ENCODE measurements at places on chromosomes 1 and 21. TPM values are rescaled to one million over a fixed set of nuclear protein-coding genes. Genes with fewer than 3 reads are reported as not detected.
A peak's percentile ranks its signal among the peaks of the same experiment; 100 is the strongest.

DNA sequence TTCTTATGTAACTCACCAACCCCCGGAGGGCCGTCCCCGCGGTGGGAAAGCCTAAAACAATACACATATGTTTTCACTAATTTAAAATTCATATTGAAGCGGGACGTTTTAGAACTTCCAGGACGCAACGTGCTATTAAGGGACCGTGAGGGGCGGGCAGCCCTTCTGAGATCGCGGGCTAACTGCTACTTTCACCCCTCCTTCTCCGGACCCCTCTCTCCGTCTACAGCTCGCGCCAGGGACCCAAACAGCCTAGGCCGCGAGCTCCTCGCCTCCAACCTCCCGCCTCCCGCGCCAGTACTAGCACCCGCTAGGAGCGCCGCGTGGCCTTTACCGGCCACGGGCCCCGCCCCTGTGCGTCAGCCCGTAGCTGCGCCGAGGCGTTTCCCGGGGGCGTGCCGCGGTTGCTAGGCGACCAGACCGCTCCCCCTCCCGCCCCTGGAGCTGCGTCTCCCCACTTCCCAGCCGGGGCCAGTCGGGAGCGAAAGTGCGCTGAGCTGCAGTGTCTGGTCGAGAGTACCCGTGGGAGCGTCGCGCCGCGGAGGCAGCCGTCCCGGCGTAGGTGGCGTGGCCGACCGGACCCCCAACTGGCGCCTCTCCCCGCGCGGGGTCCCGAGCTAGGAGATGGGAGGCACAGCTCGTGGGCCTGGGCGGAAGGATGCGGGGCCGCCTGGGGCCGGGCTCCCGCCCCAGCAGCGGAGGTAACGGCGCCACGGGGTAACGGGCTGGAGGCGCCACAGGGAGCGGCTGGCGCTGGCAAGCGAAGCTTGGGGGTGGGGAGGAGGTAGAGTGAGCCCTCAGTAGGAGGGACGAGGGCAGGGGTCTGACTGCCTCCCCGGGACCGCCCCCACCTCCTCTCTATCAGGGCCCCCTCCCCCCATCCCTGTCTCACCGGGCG is at the start of gene DYRK3:
Gene DYRK3 (plus strand): TSS at position 457 of the 898 bp plus-strand sequence. CDS start 168 bp downstream, at position 625.
- H3K36me3 ChIP-seq = no peaks in the 10 kb centered on the region
- peak within 1 kb of the TSS; percentile 79 for H3K4me3 ChIP-seq
- H3K27me3 ChIP-seq = no peaks in the 10 kb centered on the region
- DNase-seq = no peak

The GNAT2 gene
- total RNA-seq = not detected

DNA sequence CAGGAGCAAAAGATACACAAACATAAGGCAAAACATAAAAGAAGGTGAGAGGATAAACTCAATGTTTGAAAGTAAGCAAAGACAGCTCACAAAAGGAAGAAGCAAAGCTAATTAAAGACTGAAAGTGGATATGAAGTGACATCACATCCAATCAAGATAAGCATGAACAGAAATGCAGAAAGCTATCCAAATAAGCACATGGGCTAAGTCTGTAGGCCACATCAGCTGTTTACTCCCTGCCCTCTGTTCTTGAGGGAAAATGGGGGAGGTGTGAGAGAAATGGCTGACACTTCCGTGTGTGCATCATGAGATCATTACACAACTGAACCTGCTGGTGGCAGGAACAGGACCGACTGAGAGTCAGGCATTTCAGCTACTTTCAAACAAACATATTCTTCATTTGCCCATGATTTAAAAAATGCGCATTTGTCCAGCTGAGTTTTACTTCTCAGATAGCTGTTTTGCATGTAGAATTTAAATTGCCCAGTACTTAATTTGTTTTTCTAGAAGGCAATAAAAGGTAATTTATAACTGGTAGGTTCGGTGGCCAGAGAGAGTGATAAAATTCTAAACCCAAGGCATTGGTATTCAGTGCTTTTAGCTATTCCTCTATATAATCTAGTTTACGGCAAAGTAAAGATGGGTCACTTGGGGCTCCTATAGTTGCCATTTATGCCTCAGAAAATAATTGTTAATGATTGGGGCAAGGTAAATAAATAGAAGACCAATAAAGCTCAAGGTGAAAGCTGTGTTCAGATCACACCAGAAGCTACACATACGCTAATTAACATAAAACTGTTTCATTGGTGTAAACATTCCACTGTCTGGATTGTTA is 27.2 kb upstream of the MAN1A2 start:
- H3K36me3 ChIP-seq = no peaks in the 10 kb centered on the region
- H3K27me3 ChIP-seq = no peaks in the 10 kb centered on the region
- H3K27ac ChIP-seq = no peak overlapping the region
- DNase-seq = no peak
- H3K4me1 ChIP-seq = peaks cover 6% of the 10 kb centered on the region

The GLIS1 gene
- 1.2 TPM for total RNA-seq

DNA sequence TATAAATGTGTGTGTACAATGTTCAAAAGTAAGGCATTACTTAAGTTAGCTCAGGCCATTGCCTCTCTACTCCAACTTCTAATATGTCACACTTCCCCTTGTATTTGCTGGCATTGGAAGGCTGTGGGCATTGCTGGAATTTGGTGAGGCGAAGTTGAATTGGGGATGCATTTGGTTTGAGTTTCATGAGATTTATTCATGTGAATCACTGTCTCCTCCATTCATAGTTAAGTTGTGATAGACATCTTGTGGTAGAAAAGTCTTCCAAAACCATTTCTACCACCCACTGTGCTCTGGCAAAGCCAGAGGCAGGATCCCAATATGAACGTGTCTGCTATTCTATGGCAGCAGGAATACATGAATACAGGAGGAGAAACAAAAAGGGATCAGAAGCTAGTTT is 397.8 kb upstream of the USP24 start:
- peaks cover 4% of the 10 kb centered on the region for H3K4me1 ChIP-seq
- no peak overlapping the region for H3K4me3 ChIP-seq
- no peak for DNase-seq
- no peak overlapping the region for H3K27ac ChIP-seq
- no peaks in the 10 kb centered on the region for H3K36me3 ChIP-seq
- no peaks in the 10 kb centered on the region for H3K27me3 ChIP-seq

The YIPF1 gene
- 22.1 TPM for total RNA-seq

- no peaks in the 10 kb centered on the region for H3K36me3 ChIP-seq
- no peak overlapping the region for H3K4me3 ChIP-seq
- no peaks in the 10 kb centered on the region for H3K27me3 ChIP-seq
- DNase-seq = no peak
Measured at GRCh38 chr1:178137238-178137637, 43.3 kb downstream of the RASAL2 start.

DNA sequence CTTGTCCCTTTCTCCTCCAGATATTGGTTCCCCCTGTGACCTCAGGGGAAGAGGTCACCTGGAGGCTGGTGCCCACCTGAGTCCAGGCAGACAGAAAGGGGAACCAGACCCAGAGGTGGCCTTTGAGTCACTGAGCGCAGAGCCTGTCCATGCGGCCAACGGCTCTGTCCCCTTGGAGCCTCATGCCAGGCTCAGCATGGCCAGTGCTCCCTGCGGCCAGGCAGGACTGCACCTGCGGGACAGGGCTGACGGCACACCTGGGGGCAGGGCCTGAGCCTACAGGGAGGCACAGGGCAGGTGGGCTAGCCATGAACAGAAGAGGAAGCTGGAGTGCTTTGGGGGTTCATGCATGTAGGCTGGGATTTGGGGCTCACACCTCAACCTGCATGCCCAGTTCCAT is 2.7 kb downstream of the TNFRSF14 start:
- no peak overlapping the region for H3K27ac ChIP-seq
- no peak for DNase-seq
- H3K27me3 ChIP-seq = no peaks in the 10 kb centered on the region
- no peak overlapping the region for H3K4me3 ChIP-seq
